ENCODE measurements at places on chromosomes 7 and 10.

DNA sequence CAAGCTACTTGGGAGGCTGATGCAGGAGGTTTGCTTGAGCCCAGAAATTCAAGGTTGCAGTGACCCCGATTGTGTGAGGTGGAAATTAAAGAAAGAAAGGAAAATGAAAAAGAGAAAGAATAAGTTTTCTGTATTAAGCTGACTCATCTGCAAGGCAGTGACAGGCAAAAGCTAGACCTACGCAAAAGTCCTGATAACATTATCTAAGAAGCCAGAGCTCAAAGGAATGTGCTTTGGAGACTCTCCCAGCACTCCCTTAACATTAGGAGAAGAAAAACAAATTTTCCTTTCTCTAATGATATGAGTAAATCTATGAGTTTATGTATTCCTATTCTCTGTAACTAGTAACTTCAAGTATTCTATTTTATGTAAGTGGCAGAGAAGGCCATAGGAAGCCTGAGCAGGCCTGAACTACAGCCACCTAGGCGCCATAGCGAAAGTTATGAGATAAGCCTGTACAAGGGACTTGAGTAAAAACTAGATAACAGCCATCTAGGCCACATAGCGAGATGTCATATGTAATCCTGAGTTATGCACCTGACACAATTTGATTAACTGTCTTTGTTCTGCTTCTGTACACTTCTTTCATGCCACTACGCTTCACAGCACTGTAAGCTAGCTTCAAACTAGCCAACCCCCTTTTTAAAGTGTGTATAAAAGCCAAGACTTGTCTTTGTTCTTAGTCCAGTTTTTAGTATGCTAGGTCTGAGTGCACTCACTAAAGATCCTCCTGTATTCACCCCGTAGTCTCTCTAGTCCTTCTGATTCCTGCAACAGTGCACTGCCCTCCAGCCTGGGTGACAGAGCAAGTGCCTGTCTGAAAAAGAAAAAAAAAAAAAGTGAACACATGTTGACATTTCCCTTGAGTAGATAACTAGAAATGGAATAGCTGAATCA, 9.4 kb upstream of the ZWINT start:
- DNase-seq, result no peak

- no peak for DNase-seq
Measured at GRCh38 chr10:80410578-80411145, 2.3 kb downstream of the PRXL2A start.

DNA sequence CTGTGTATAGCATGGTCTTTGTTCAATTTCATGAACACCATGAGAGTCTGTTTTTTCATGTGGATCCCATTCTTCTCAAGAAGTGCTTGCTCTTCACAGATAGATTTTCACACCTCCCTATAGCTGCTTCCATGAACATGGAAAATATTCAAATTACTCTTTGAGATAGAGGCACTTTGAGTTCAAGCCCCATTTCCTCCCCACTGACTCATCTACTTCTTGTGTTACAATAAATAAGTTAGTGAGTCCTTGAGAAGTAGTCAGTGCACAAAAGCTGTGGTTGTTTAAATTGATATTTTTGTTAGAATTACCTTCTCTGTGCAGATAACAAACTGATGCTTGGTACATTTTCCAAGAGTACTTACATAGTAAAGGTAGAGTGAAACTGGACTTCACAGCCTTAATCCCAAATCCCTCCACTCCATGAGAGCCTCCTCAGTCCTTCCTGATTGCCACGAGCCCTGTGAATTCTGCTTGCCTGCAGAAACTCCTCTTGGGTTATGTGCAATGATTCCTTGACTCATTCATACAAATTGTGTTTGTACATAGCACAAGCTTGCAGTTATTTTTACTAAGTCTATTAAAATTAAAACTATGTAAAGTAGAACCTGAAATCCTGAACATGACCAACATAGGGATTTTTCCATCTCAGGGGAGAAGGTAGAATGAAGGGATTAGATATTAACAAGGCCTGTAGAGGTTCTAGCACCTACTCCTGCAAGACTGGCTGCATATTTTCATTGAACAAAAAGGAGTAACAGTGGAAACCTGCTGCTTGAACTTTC, 496.2 kb downstream of the TNS3 start:
- DNase-seq, result no peak

DNA sequence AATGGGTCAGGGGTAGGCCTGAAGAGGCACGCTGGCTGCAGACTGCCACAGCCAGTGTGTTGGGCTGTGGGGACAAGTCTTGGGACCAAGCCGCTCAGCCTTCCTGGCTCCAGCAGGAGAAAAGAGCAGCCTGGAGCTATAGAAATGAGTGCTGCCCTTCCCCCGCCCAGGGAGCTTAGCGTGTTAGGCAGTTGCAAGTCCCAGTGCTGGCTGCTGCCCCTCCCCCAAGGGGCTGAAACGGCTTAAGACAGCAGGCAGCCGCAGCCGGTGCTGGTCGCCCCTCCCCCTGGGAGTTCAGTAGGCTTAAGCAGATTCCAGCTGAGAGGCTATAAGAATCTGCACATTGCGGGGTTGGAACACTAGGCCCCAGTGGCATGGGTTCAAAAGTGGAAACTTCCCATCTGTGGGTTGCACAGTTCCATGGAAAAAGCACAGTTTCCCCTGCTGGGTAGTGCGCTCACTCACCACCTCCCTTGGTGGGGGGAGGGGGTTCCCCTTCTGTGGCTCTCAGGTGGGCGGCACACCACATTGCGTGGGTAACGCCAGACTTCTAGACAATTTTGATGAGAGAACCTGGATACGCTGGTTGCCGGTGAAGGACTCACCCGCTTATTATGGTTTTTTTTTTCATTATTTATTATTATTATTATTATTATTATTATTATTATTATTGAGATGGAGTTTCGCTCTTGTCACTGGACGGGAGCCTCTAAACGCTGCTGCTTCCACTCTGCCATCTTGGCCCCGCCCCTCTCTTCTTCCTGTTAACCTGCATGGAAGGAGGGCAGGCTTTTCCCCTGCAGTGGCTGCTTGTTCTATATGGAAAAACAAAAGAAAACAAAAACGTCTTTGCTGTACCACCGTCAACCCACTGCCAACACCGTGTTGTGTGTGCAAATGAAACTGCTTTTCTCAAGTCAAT, 151.1 kb downstream of the CXCL12 start:
- DNase-seq, result peak; percentile 41

GRCh38 chr10:128150045-128150493, 23.8 kb upstream of the MKI67 start:
- peak; percentile 93 for DNase-seq

DNA sequence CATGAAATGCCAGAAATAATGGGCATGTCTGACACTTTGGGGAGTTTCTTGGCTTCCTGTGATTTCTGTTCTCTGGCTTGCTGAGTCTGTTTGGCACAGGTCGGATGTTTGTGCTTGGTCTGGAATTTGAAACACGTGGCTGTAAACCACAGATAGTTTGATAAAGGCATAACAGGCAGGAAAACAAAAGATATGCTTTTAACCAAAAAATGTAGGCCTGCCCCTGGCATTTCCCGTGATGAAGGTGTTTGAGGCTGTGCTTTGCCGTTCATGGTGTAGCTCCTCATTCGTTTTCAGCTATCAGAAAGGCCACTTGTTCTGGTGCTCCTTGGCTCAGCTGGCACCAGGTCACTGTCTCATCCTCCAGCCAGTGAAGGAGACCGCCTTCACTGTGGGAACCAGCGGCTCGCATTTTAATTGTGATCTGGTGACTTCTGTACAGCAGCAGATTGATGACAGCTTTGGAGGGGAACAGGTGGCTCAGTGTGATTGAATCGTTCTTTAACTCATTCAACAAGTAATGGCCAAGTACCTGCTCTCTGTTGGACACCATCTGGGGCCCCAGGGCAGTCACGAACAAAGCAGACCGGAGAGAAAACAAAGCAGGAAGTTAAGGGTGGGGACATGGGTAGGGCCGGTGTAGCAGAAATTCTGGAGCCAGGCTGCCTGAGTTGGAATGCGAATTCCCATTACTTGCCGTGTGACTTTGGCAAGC, 111.5 kb downstream of the CCNY start:
- no peak for DNase-seq

DNA sequence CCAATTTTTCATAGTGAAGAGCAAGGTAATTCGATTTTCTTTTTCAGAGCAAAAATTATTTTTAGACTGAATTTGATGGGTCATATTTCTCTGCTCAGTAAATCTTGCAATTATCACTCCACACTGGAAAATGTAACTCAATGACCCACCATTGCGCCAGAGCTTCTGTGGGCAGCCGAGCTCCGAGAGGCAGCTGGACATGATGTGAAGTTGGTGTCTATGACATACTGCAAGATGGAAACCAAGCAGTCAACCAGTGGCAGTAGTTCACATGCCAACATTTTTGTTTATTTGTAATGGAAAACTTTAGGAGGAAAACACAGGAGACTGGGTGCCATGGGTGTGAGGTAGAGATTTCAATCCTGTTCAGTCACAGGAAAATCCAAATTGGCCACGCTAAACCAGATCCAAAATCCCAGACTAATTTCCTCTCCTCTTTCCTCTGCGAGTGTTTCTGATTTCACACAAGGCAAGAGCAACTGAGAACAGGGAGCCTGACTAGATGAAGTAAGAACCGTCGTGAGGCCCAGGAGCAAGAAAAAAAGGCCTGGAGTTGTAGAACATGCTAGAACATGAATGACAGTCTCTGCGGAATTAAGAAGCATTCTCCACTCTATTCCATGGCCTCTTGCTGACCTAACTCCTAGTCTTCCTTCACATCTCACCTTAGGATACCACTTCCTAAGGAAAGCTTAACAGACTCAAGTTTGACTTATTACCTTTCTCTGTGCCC, 39.3 kb downstream of the CALD1 start:
- DNase-seq, result no peak

DNA sequence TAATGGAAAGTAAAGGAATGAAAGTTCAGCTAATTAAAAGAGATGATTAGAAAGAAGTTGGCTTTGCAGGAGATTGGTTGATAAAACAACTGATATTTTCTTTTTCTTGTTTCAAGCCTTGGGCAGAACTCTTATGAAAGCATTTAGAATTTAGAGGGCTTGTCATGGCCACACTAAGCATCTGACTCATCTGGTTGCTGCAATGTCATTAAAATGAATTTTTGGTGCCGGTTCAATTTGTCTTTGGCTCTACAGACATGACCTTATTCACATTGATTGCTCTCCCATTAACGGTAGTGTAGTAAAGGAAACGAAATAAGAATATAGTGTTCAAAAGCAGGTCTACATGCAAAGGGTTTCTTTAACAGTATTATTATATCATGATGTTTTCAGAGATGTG, 1012.4 kb upstream of the C7orf33 start:
- no peak for DNase-seq

GRCh38 chr7:129489491-129489890, 12.8 kb upstream of the SMKR1 start:
- no peak for DNase-seq

- DNase-seq, result no peak
Measured at GRCh38 chr10:97336006-97336405, 1.5 kb upstream of the FRAT2 start.

GRCh38 chr10:122514045-122514840, 46.3 kb upstream of the DMBT1 start:
- no peak for DNase-seq

DNA sequence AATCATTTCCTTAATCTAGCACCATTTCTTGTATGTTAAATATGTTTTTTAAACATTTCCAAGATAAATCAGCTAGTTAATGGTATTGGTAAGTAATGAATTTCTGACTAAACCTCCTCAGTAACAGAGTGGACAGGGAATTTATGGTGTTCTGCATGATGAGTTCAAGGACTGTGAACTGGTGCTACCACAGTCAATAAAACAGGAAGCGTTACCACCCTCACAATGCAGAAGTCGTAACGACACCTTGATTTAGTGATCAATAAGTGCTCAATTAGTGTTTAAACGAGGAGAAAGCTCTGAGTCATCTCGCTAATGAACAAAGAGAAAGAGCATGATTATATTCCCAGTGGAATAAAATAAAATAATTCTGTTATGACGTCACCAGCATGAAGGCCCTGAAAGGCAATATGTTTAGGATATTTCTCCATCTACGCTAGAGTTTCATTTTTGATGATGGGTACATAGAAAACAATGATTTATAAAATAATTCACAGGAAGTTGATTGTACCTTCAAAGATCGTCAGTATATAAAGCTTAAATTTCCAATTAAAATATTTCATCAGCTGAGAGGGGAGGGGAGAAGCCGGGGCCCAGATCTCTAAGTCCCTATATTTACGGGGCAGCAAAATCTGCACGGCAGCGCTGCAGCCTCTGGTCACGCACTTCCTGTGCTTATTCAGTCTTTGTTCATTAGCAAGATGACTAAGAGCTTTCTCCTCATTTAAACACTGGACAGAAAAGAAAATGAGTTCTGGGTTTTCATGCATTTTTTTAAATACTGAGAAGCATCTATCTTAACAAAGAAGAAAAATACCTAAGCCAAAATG, 400.5 kb downstream of the PTPRN2 start:
- DNase-seq, result no peak

DNA sequence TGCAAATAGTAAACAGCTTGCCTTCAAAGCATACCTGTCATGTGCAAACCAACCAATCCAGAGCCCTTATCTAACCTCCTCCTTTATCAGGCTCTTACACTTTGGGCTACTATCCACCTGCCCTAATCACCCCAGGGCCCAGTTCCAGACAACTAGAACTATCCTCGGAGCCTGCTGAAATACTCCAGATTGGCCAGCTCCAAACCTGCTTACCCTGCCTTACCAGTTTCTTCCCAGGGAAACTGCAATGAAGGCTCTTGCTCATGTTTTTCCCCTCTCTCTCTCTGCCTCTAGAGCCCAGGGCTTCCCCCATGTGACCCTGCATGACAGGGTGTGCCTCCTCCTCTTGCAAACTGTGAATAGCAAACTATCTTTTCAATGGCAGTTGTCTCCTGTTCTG, 81.4 kb upstream of the CAPZA2 start:
- peak; percentile 75 for DNase-seq

DNA sequence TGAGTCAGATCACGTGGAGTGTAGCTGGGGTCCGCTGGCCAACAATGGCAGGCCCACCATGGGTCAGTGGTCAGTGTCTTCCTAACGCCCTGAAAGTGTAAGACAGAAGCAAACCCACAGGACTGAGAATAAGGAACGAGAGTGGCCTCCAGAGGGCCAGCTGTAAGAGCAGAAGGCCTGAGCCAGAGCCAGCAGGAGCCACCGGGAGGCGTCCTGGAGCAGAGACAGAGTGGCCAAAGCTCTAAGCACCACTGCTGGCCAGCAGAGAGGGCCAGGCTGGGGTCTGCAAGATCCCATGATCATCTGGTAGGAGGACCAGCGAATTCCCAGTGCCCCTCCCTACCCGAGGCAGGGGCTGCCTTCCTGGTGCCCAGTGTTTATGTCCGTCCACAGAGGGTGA, 9.2 kb downstream of the CCDC201 start:
- DNase-seq, result no peak

DNA sequence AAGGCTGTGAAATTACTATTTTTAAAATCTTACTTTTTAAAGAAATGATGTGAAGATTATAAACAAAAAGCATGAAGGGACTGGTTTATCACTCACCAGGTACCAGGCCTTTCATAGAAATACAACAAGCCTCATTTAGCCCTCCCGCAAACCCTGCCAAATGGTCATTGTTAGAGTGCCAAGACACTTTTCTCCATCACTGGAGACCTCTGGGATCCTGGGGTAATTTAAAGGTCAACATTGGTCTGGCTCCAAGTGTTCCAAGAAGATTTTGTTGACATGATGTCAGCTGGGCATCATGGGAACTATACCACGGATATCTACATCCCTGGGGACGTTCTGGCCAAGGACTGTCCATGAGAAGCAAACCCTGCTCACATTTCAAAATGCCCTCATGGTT, 138.0 kb upstream of the FRMD4A start:
- DNase-seq, result no peak

Measured in upper lobe of left lung (tissue), 6 donors.